Sigmoid colon (tissue), 7 donors: ENCODE measurements at places on chromosomes 1 and 21. TPM values are rescaled to one million over a fixed set of nuclear protein-coding genes. Genes with fewer than 3 reads are reported as not detected.

The BMP8A gene
- 3.2 TPM for total RNA-seq

The MSH4 gene
- total RNA-seq = 0.66 TPM

The LDLRAD2 gene
- not detected for total RNA-seq

The SERPINC1 gene
- not detected for total RNA-seq

The ITGB2 gene
- 82.0 TPM for total RNA-seq
